Foreskin keratinocyte (primary cell): ENCODE measurements at places on chromosomes 12 and 14.
A peak's percentile ranks its signal among the peaks of the same experiment; 100 is the strongest.

- no peak for DNase-seq
Measured at GRCh38 chr14:91244501-91244901, at the start of gene GPR68. TSS of gene GPR68 (minus strand) at chr14:91244704. CDS start at chr14:91235050, 9,654 bp downstream.

DNA sequence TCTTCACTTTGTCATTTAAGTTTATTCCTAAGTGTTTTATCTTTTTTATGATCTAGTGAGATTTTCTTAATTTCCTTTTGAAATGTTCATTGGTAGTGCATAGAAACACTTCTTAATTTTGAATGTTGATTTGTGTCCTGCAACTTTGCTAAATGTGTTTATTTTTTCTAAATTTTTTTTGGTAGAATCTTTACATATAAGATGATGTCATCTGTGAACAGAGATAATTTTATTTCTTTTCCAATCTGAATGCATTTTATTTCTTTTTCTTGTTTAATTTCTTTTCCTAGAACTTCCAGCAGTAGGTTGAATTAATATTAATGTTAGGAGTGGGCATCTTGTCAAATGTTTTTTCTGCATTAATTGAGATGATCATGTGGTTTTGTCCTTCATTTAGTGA lies 42.1 kb downstream of the SLCO1B3 start:
- DNase-seq: no peak

- DNase-seq: peak; percentile 16
Measured at GRCh38 chr12:92012691-92013090, 133.0 kb downstream of the BTG1 start.

- DNase-seq: no peak
Measured at GRCh38 chr12:124827588-124828184, 36.0 kb downstream of the SCARB1 start.

GRCh38 chr12:71768900-71769299 lies 14.2 kb downstream of the RAB21 start:
- DNase-seq: no peak

DNA sequence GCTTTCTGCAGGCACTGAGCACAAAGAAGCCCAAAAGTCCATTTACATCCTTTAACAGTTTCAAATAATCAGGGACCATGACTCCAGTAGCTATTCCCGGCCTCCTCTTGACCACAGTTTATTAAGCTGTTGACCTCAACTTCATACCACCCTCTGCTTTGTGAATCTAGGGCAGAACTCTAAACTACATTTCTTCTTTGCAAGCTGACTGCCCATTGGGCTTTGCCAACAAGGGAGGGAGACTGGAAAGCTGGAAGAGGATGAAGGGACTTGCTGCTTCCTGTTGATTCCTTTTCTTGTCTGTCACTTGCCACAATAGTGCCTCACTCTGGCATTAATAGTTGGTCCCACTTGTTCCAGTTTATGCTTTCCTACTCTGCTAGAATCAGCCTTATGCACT lies 2.7 kb downstream of the CGRRF1 start:
- DNase-seq: no peak
